ENCODE measurements at places on chromosomes 7 and 10. TPM values are rescaled to one million over a fixed set of nuclear protein-coding genes. Genes with fewer than 3 reads are reported as not detected.

DNA sequence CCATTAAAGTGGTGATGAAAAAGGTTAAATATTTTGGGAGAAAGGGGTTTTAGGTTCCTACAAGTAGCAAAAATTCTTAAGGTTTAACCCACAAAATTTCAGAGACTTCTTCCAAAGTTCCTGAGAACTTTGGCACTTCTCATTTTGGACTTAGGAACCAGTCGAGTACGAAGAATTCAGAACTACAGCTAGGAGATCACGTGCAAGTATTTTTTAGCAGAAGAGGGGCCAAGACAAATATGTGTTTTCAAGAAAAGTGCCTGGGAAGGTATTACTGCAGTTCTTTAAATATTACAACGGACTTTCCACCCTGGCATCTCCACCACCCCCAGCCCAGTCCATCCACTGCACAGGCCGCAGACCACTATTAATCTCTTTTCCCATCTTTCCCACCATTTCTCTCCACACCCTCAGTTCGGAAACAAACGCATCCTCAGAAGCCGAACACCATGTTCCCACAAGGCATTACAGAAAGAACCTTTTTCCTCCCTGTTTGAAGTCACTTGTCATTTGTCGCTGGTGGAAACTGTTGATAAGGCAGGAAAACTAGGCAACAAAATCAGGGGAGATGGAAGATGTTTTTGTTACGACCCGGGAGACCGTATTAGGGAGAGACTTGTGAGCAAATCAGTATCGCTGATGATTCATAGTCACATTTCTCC lies 7.1 kb downstream of the INHBA start:
- no peak overlapping the region for H3K27ac ChIP-seq
- H3K27me3 ChIP-seq = no peaks in the 10 kb centered on the region
- peak; percentile 86 for DNase-seq
- peaks cover 61% of the 10 kb centered on the region for H3K4me1 ChIP-seq
- no peak overlapping the region for H3K4me3 ChIP-seq
- H3K36me3 ChIP-seq = no peaks in the 10 kb centered on the region

Gene ZNF511
- total RNA-seq = 53.7 TPM

Gene NODAL
- 0.25 TPM for total RNA-seq

DNA sequence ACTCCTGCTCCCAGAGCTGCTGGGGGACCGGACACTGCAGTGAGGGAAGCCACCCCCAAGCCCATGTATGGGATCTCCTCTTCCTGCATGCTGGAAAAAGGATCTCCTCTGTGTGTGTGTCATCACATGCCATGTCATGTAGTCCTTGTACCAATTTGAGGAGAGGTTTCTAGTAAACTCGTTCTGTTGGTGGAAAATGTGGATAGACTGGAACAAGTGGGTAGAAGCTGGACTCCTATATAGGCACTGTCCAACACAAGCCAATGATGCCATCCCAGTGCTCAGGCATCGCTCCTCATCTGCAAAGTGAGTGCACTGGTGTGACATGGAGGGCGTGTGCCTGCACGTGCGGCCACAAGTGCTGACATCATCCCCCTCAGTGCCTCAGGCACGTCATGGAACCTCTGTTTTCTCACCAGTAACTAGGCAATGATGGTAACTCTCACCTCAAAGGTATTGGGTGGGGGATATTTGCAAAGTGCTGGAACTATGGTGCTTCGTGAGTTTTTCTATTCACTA lies 19.3 kb downstream of the MYO1G start:
- H3K4me3 ChIP-seq = no peak overlapping the region
- DNase-seq = no peak
- H3K36me3 ChIP-seq = no peaks in the 10 kb centered on the region
- H3K27me3 ChIP-seq = peaks cover 43% of the 10 kb centered on the region

DNA sequence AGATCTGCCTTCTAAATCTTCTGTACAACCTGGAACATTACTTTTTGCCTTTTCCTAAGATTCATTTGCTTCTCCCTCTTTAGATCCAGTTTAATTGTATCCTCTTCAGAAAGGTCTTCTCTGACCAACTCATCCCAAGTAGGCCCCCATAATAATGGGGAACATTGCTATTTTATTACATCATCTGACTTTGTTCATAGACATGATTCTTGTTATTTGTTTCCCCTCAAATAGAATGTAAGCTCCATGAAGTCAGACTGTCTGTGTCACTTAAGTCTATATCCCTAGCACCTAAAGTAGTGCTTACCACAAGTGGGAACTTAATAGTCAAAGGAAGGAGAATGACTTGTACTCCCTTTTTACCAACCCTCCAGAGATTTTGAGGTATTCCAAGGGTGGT lies 37.5 kb downstream of the LUC7L2 start:
- DNase-seq = no peak
- no peak overlapping the region for H3K27ac ChIP-seq
- no peaks in the 10 kb centered on the region for H3K27me3 ChIP-seq
- H3K36me3 ChIP-seq = peaks cover 25% of the 10 kb centered on the region

GRCh38 chr7:78607099-78607498 lies 808.5 kb downstream of the PHTF2 start:
- H3K36me3 ChIP-seq = no peaks in the 10 kb centered on the region
- no peak for DNase-seq
- H3K4me3 ChIP-seq = no peak overlapping the region
- H3K4me1 ChIP-seq = no peaks in the 10 kb centered on the region

- H3K27me3 ChIP-seq = no peaks in the 10 kb centered on the region
- H3K36me3 ChIP-seq = no peaks in the 10 kb centered on the region
- no peak for DNase-seq
Observed at GRCh38 chr7:77788327-77788902, 9.8 kb downstream of the TMEM60 start.
